Stimulated activated CD4-positive, alpha-beta T cell treated with anti-CD3 and anti-CD28 coated beads, TNF-alpha, amount 100 ng/mL, for 24 hours (primary cell): ENCODE measurements at places on chromosomes 4 and X.

- DNase-seq: no peak
Observed at GRCh38 chrX:37755025-37755424, 24.8 kb upstream of the CYBB start.

DNA sequence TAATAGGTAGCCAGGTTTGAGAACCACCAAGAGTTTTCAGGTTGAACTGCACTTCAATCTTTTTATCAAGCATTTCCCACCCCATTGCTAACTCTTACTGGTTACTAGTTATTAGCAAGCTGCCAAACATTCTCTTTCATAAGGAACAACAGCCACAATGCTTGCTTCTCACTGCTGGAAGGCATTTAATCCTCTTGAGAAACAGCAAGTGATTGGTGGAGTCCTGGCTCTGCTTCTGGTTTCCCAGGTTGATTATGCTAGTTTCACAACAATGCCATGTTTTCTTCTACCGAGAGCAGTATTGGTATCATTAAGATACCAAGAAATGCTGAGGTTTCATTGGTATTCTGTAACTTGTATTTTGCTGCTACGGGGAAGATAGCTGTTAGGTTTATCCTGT is 32.2 kb upstream of the TXLNG start:
- DNase-seq: no peak

- no peak for DNase-seq
Observed at GRCh38 chr4:61575796-61576195, 375.7 kb downstream of the ADGRL3 start.

GRCh38 chr4:113471146-113471860 is 290.2 kb downstream of the CAMK2D start:
- no peak for DNase-seq

DNA sequence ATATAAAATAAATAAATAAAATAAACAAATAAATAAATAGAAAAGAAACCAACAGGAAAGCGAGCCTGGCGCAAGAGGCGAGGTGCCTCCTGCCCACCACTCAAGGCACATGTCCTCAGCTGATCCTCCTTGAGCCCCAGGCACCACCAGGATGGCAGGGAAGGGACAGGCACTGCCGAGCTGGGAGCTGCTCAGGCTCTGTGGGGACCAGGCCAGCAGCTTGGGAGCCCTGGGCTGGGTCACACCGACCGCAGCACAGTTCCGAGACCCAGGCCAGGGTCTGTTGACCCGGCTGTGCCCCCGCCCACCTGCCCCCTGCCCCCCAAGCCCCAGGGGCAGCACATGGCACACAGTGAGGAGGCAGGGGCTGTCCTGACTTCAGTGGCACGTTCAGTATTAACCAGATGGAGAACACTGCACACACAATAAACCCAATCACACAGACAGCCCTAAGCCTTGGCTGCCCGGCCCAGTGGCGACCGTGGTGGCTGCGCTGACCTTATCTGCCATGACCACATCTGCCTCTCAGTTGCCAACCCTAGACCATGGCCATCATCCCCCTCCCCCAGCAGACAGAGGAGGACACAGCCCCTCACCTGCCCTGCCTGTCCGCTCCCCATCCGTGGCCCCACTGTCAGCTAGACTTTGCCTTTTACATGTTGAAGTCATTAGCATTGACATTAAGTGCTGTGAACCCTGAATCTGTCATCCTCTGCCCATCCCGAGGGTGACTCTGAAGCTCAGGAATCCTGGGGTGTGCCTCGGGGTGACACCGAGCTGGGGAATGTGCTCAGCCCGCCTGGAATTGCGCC is 2.9 kb upstream of the TREX2 start:
- DNase-seq: no peak

GRCh38 chrX:109847257-109848187 is 114.5 kb upstream of the ACSL4 start:
- no peak for DNase-seq
